ENCODE measurements at places on chromosomes 3 and 15.

DNA sequence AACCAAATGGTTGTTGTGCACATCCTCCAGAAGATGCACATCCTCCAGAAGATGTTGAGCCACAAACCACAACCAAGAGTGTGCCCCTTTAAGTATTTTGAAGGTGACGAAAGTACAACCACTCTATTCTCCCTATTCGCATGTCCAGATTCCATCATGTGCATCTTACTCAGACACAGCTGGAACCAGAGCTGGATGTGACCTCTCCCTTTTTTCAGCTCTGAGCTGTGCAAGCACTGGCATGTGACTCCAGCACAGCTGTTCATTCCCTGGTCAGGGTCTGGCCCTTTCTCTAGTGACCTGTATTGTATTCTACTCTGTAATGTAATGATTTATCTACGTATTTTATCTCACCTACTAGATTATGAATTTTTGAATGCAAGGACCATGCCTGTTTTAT, 29.3 kb upstream of the DLG1 start:
- DNase-seq, result no peak

DNA sequence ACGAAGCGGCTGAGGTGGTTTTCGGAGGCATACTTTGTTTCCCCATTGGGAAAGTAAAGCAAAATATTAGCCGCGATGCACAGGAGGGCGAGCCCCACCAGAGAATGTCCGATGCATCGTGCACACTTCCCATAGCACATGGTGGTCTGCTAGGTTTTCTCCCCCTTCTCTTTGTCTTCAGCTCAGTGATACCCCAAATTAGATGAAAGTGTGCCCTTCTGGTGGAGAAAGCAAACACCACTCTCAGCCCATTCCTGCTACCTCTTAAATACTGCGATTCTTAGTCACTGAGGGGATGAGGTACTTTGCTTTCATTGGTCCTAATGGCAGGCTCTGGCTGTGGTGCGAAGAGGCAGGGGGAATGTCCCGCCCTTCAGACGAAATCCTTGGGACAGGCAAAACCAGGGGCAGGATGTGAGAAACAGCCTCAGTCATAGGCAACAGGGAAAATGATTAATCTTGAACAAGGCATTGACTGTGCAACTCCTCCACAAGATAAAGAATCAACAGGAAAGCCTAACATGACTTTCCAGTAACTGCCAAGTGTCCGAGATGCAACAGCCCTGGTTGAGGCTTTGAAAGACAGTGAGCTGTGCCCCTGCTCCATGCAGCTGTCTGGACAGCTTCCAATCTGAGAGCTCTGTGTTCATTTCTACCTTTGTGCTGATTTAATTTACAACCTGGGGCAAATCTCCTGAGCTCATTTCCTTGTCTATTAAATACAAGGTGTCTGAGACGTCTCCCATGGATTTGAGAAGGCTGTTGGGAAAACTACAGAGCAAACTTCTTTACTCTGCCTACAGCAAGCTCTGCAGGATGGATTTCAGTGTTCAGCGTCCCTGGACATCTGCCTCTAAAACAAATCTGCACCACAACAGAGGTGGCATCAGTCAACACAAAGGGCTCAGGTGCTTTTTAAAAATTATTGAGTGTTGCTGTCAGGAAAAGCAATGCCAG, at the start of gene TM4SF1:
TSS of gene TM4SF1 (minus strand) at position 242 of the 957 bp plus-strand sequence. CDS start at position 140, 102 bp downstream.
- DNase-seq, result no peak

DNA sequence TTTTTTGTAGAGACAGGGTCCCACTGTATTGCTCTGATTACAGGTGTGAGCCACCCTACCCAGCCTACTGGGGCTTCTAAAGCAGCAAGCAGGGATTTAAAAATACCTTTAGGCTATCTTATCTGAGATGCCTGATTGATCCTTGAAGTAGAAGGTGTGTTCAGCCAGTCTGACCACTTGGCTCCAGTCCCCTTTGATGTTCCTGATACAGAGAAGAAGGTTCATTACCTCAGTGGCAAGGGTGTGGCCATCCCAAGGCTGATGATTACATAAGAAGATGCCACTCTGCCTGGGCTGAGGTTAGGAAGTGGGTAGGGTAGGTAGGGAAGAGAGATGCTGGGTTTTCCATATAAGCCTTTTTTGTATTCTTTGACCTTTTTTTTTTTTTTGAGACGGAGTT, 11.2 kb upstream of the DCAF1 start:
- DNase-seq, result no peak

GRCh38 chr3:102180280-102180931, 254.4 kb upstream of the ZPLD1 start:
- no peak for DNase-seq

DNA sequence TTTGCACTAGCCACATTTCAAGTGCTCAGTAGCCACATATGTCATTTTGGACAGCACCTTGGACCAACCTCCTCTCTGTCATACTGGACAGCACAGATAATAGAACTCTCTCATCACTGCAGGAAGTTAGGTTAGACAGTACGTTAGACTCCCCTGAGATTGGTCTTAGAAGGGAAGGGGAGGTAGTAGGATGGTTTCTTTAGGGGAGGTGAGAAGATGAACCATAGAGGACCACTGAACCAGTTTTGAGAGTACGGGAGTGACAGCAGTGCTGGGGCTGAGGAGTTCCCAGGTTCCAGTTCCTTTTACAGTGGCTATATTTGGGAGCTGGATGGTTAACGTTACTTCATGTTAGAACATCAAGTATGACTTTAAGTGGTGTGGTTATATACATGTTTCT, 7.8 kb downstream of the LRCH3 start:
- DNase-seq, result no peak

DNA sequence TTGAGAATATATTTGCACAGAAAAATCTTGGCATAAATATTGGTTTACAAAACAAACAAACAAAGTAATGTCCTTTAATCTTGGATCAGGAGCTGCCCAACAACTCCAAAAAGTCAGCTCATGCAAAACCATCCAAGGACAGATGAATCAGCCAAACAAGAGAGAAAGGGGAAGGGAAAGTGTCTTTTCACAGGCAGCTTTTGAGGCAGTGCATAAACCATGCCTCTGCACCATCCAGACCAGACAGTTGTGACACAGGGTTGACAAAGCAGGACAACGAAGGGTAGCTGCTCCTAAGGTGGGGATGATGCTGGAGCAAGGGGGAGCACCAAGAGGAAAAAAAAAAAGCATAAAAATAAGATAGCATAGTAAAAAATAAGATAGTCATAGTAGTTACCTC, 8.7 kb downstream of the CD86 start:
- no peak for DNase-seq

DNA sequence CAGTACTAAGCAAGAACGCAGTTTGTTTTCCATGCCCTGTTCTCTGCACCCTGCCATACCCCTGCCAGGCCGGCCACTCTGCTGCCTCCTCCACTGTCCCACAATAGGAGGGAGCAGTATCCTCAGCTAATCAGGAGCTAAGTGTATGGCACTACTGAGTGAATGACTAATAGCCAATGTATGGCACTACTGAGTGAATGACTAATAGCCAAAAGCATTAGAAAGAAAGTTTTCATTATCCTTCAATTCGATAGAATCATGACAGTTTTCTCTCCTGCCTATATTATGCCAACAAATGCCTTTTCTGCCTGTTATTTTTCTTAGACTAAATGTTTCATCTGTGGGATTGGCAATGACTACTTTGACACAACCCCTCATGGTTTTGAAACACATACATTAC, 107.5 kb upstream of the CHRM5 start:
- DNase-seq, result no peak

GRCh38 chr15:69232144-69232543, 66.6 kb upstream of the PAQR5 start:
- no peak for DNase-seq

DNA sequence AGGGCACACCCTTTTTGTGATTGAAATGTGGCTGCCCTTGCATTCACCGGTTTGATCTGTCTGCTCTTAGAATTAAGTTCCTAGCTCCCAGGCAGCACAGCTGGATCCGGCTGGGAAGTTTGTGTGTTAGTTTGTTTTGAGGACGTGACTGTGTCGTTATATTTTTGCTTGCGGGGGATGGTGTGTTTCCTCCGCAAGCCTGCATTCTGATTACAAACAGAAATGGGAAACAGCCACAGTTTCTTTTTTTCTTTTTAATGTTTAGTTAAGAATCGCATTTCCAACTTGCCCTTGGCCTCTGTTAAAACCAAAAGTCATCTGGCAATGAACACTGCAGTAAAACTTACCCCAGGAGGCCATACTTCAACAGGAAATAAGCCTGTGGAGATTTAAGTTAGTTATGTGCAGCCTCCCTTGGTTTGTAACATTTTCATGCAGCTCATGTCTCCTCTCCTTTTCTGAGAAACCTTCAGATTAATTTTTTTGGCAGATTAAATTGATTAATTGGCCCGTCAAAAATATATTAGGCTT, 888 bp downstream of the TMOD3 start:
- DNase-seq, result no peak

- no peak for DNase-seq
Observed at GRCh38 chr3:136960838-136961836, 3.4 kb downstream of the IL20RB start.

GRCh38 chr3:148026009-148026588, 616.9 kb downstream of the ZIC1 start:
- no peak for DNase-seq

GRCh38 chr3:189689625-189690024, 58.4 kb downstream of the TP63 start:
- DNase-seq, result no peak

All from activated T-cell treated with anti-CD3 and anti-CD28 coated beads, Interleukin-2, amount 50 U/mL, for 72 hours (primary cell).